NCI-H1417 (cell line): ENCODE measurements at places on chromosomes 11 and 22.
A peak's percentile ranks its signal among the peaks of the same experiment; 100 is the strongest.

GRCh38 chr11:133950874-133951326, 5.9 kb downstream of the IGSF9B start:
- DNase-seq, result peak; percentile 69

DNA sequence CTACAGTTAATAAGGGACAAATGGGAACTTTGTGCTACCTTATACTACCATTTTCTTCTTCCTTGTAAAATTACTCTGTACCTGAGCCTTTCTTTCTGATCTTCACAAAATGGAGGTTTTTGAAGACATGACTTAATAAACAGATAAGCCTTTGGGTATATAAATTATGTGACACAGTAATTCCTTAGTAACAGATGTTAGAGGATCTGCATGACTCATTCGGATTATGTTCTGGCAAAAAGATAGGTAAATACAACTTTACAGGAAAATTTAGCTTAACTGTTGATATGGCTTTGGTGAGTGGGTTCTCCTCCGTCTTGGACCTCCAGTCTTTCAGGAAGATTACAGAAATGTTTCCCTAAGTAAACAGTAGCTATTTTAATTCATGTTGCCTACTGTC, 61.8 kb downstream of the BID start:
- no peak for DNase-seq

DNA sequence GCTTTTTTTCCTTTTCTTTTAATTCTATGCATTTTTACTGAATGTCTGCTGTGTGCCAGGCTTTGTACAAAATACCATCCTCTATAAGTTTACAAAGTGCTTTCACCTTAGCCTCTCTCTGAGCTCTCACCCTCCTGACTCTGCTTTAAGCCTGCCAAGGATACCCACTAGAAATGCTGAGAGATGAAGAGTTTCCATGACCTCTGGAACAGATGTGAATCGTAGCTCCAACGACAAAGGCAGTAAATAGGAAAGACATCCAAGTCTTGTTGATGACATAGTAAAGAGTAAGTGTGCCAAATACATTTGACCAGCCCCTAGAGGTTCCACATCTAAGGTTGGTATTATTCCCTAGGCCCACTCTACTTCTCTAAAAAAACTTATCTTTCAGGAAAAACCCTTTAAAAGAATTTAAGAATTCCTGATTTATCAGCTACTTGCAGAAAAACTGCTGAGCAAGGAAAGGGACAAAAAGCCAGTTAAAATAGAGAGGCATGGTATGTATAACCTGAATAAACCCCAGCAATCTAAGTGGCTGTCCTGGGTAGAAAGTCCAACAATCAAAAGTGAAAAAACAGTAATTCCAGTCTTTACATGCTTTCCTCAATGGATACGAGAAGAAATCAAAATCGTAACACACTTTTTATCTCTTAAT, 45.4 kb downstream of the GAB2 start:
- no peak for DNase-seq

GRCh38 chr11:10653261-10653660, 40.3 kb downstream of the IRAG1 start:
- DNase-seq, result no peak

- DNase-seq, result no peak
These were observed 193.6 kb downstream of the CWF19L2 start for GRCh38 chr11:107263844-107264563.
